Left colon (tissue), 2 donors: ENCODE measurements at places on chromosomes 16 and 17. TPM values are rescaled to one million over a fixed set of nuclear protein-coding genes. Genes with fewer than 3 reads are reported as not detected.

Gene DDX5
- total RNA-seq: 466 TPM

Gene SLC12A3
- 0.11 TPM for total RNA-seq

Gene SNN
- 7.6 TPM for total RNA-seq

Gene ASPHD1
- total RNA-seq: 1.7 TPM

Gene CCDC47
- 124 TPM for total RNA-seq

Gene BRCA1
- 7.0 TPM for total RNA-seq

GRCh38 chr16:50939356-50939755 is 197.5 kb downstream of the CYLD start:
- no peak for DNase-seq

GRCh38 chr16:29983420-29984136 is 9.9 kb downstream of the TAOK2 start:
- DNase-seq: no peak

DNA sequence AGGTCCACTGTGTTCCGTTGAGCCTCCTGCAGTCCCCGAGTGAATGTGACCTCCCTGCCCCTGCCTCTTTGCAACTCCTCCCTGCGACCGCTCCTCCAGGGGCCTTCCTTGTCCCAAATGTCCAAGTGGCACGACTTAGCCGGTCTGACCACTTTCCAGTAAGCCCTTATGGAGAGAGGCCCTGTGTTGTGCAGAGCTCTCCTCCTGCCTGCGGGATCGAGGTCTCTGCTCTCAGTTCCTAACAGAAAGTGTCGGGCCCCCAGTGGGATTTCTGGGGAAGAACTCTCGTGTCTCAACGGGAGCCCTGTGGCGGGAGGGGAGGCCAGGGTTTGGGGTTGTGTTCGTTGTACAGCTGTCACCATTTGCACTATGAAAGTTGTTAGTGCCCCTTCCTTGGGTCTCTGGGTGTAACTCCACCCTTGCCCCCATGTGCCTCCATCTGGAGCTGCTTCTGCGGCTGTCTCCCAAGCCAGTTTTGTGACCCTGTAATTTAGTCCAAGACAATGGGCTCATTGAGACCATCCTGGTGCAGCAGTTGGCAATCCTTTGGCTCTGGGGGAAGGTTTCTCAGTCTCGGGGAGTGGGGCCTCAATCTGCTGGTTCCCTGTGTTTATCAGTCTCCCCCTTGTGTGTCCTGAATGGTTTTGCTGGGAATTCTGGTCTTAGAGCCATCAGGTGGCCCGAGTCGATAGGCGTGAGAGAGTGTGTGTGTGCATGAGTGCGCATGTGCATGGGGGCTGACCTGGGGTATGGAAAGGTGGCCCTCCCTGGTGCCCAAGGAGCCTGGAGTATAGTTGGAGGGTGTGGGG is 234.5 kb downstream of the SEC14L1 start:
- DNase-seq: no peak

DNA sequence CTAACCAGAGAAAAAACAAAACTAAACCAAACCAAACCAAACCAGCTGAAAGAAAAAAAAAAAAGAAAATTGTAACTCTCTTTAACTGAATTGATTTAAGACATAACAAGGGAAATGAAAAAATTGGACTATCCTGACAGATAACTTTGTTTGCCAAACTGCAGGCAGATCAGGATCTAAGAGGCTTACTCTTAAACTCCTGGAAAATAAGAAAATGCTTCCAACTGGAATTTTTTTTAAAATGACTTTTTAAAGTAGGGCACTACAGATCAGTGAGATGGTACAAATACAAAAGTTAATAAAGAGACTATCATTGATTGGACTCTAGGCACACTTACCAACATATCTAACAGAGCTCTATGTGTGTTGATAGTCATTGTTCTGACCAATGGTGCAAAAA is 125.5 kb upstream of the KCNJ16 start:
- no peak for DNase-seq

GRCh38 chr17:49521088-49521450 is 26.0 kb downstream of the NGFR start:
- no peak for DNase-seq

DNA sequence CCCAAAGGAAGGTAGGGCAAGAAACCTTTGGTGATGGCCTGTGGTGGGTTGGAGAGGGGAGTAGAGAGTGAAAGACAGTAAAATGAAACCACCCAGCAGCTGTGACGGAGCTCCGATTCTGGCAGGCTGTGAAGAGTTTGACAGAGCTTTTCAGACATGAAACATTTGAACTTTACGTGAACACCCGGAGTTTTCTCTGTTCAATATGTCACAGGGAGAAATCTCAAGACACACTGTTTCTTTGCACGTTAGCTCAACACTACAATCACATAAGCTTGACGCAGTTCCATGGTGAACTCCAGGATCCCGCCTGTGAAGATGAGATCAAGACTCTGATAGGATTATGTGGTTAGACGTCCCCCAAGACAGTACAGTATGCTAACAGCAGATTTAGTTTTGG is 79.6 kb upstream of the CDH11 start:
- DNase-seq: no peak

- DNase-seq: no peak
These were observed 7.6 kb downstream of the PDILT start for GRCh38 chr16:20396846-20397467.

DNA sequence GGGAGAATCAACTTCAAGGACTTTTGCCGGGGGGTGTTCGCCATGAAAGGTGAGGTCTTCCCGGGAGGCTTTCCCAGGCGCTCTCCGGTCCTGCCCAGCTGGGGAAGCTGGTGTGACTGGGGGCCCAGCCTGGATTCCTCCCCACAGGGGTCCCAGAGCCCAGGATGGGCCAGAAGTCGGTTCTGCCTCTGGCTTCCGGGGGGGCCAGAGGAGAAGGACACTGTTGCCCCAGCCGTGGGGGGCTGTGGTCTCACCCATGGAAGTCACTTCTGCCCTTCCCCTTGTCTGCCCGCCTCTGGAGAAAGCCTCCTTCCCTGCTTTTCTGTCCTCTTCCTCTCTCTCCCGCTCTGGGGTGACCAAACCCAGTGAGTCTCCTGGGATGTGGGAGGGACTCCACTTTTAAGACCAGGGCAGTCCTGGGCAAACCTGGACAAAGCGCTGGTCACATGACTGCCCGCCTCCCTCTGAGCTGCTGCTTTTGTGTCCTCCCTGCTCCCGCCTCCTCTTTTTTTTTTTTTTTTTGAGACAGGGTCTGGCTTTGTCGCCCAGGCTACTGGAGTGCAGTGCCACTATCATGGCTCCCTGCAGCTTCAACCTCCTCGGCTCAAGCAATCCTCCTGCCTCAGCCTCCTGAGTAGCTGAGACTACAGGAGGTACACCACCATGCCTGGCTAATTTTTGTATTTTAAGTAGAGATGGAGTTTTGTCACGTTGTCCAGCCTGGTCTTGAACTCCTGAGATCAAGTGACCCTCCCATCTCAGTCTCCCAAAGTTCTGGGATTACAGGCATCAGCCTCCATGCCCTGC is 40.6 kb downstream of the RAB11FIP4 start:
- no peak for DNase-seq

GRCh38 chr17:60230358-60230757 is 80.6 kb downstream of the CA4 start:
- DNase-seq: no peak

- no peak for DNase-seq
These were observed 225.8 kb downstream of the PMP22 start for GRCh38 chr17:15039366-15039765.
